ENCODE measurements at places on chromosomes 5 and 9.

GRCh38 chr5:155024015-155024414, 10.5 kb downstream of the KIF4B start:
- DNase-seq: no peak

DNA sequence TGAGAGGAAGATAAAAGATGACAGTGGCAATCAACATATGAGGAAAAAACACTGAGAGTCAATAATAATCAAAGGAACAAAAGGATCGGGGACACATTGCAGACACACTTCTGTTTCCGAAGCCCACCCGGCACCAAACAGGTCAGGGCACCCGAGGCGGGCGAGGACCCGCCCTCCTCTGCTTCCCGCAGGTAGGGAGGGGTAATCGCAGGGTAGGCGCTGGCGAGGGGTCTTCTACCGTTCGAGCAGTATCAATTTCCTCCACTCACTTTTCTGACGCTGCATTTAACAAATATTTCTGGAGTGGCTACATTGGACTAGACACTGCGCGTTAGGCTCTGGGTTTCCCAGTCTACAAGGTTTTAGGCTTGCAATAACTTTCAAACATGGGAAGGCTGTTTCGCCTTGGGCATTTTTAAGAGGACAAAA, 1.3 kb downstream of the TXN start:
- no peak for DNase-seq

DNA sequence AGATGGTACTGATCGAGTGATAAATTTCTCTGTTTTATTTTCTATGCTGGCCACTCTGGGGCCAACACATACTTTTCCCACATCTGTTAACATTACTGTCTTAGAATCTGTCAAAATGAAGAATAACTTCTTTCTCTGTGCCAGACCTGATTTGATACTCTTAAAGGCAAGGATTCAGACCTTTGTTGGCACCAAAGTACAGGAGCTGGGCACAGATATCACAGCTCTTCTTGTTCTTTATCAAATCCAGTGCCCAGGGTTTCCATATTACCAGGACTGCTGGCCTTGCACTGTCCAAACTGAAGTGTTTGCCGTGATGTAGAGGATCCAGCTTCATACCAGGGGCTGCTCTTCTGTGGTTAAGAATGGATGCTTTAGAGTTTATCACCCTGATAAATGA, 20.9 kb downstream of the ZNF474 start:
- DNase-seq: no peak

- DNase-seq: no peak
Observed at GRCh38 chr5:118405650-118406061, 582.7 kb downstream of the DTWD2 start.

DNA sequence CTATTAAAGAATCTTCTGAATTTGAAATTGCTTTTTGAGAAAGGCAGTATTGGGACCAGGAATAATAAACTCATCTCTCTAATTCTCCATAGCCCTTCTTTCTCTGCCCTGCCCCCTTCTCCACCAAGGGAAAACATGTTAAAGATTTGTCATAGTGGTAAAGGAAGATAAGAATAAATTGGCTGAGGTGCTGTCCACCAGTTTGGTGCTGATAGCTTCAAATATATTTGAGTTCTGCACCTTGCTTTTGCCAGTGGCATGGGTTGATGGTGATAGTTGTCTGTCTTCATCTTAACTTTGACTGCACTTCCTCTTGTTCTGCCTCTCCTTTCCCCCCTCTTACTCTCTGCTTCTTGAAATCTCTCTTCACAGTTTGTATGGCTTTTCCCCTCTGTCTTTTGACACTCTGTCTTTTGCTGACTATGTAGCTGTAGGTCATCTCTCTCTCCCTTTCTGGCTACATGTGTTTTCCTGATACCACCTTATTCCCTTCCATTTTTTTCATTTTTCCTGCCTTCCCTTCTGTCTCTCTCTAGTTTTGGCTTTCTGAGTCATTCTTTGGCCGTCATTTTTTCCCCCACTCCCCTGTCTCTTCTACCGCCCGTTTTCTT, 56.6 kb downstream of the NDUFS4 start:
- DNase-seq: no peak

- no peak for DNase-seq
Observed at GRCh38 chr9:135987838-135988404, 26.7 kb upstream of the UBAC1 start.

- DNase-seq: no peak
Observed at GRCh38 chr5:137348759-137349158, 150.4 kb downstream of the SPOCK1 start.

DNA sequence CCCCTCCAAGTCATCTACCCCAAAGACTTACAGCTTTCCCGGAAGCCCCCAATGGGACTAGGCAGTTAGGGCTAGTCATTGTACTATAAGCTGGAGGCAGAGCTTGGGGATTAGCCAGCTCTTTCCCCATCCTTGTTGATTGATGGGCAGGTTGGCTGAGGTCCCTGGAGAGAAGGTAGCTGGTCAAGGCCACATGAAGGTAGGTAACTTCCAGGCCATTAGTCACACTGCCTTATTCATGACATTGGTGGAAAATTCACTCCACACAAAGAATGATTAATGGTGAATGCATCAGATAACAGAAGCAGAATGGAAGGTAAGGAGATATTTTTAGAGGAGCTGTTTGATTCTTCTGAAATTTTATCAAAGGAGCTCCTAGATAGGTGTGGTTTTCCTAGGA, 49.5 kb upstream of the TGFBR1 start:
- no peak for DNase-seq

DNA sequence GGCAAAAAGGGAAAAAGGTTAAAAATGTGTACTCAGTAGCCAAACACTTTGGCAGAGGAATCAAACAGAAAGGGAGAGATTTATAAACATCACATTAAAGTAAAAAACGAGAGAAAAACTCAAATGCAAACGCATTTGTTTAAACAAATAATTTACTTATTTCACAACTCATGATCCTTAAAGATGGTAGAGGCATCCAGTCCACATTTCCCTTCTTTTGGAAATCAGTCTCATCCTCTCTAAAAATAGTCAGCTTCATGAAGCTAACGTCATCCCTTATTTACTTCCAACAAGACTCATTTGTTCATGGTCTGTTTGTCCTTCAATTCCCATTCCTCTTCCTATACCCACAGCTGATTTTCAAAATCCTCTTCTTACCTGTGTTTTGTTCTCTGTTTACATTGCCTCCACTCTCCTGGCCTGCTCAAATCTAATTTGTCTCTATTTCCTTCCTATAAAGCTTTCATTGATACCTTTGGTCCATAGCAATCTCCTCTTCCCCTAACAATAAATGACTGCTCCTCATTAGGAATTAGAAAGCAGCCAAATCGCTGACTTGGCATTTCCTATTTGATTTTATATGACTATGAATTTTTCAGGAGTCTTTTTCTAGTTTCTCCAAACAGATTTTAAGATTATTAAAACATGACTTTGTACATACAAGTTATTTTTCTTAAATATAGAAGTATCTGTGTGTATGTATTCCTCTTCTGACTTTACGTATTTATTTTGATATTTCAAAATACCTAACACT, 805.3 kb downstream of the TLE1 start:
- DNase-seq: no peak

DNA sequence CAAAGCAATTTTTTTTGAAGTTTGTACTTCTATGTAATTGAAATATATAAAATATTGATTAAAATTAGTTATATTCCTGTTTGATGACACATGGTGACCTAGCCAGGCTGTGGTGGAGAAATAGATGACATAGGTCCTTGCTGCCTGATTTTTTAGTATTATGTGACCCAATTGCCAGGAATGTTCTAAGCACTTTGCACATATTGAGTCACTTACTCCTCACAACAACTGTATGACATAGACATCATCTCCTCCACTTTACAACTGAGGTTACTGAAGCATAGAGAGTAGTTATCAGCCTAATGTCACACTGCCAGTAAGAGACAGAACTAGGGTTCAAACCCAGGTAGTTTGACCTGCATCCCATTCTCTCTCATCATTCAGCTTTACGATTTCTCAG, 26.2 kb upstream of the SNX18 start:
- DNase-seq: no peak

DNA sequence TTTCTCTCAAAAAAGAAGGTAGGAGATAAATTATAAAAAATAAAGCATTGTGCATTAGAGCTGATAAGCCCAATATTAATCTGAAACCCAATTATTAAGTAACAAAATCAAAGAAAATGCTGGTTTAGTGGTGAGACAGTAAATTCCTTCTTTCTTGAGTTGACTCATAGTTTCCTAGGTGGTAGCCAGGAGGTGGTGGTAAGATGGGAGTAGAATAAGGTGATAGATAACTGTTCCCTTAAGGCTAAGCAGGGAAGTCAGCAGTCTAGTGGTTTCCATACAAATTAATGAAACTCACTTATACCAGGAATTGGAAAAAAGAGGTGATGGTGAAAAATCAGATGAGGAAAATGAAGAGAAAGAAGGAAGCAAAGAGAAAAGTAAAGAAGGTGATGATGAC, 23.2 kb downstream of the LYSMD3 start:
- no peak for DNase-seq

DNA sequence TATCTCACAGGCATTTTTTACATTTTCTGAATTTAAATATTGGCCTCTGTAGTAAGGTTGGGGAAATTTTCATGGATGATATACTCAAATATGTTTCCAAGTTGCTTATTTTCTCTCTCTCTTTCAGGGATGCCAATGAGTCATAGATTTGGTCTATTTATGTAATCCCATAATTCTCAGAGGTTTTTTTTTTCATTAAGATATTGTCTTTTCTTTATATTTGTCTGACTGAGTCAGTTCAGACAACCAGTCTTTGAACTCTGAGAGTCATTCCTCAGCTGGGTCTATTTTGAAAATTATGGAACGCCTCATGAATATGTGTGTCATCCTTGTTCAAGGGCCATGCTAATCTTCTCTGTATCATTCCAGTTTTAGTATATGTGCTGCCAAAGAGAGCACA, 223.2 kb downstream of the PCSK1 start:
- DNase-seq: no peak

- no peak for DNase-seq
Observed at GRCh38 chr5:59264639-59265245, 628.8 kb downstream of the PDE4D start.

- no peak for DNase-seq
Observed at GRCh38 chr5:84779186-84779585, 394.5 kb upstream of the EDIL3 start.

- no peak for DNase-seq
Observed at GRCh38 chr5:91235271-91235694, 147.8 kb downstream of the ARRDC3 start.

DNA sequence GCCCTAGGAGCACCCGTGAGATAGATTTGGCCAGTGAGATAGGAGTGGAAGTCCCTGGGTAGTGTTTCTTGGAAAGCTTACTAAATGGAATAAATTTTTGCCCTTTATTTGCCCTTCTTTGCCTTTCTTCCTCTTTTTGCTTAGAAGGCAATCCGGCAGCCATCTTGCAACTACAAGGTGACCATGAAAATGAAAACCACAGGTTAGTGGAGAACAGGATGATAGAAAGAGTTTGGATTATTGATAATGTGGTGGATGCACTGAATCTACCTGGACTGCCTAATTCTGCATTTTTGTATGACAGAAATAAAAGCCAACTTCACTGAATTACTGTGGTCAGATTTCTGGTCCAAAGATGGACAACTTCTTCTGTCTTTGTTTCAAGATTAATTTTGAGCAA, 33.2 kb downstream of the TARS1 start:
- no peak for DNase-seq

GRCh38 chr5:60163762-60164161, 270.2 kb upstream of the PDE4D start:
- DNase-seq: no peak

- DNase-seq: no peak
Observed at GRCh38 chr5:96292582-96293247, 140.3 kb downstream of the PCSK1 start.

DNA sequence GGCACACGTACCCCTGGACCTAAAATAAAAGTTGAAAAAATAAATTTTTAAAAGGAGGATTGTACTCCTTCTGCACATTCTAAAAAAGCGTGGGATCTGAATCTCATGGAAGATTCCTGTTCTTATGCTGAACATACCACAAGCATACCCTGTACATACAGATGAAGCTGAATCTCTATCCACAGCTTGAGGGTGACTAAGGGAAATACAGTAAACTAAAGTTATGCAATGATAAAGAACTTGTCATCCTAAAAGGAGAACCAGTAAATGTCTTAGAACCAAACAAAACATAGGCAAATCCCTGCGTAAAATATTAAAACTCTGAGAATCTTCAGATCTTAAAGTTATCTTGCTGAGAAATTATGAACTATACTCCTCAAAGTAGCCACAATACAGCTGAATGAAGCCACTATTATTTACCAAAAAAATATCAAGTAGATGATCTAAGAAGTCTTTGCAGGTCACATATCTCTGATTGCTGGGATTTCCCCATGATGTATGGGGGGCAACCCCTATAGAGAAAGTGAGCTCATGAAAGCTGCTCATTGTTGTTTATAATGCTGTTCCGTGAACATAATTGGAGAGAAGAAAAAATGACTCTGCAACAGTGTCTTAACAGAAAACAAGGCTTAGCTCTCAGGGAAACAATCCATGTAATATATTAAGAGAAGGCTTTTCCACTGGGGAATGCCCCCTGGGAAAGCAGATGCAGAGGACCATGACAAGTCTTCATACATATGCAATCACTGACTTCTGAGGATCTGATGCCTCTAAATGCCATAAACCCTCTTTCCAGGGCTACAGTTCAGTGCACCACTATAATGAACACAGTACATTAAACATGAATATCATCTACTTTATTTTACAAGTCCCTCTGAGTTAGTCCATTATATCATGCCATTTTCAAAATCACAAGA, 210.1 kb downstream of the EPB41L4A start:
- no peak for DNase-seq

DNA sequence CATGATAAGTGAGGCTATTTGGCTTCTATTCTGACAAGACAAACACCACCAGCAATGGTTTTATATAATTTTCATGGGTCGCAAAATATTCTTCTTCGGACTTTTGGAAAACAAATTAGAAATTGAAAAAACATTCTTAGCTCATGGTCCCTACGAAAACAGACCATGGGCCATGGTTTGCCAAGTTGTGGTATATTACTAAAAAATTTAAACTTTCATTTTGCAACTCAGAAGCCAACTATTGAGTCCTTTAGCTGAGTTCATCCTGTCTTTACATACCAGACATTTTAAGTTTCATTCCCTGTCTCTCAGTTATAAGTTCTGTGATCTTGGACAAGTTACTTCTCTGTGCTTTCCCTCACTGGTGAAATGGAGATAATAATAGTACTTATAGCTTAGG, 198.1 kb downstream of the CSNK1G3 start:
- DNase-seq: no peak
